Activated CD4-positive, alpha-beta T cell treated with anti-CD3 and anti-CD28 coated beads for 24 hours (primary cell): ENCODE measurements at places on chromosomes 7 and 10.

DNA sequence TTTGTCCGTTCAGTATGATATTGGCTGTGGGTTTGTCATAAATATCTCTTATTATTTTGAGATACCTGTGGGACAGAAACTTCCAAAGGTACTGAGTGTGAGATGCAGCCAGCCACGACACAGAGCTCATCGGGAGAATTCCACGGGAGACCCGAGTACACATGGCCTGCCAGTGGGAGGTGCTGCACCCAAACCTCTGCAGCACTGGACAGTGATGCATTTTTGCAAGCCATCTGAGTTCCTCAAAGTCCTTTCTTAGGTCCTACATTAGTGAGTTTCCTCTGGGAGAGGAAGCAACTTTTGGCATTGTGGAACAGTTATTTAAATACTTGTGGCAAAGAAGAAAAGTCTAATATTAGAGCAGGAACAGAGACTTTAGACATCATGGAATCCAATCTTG, 77.5 kb downstream of the ARID5B start:
- DNase-seq, result no peak

DNA sequence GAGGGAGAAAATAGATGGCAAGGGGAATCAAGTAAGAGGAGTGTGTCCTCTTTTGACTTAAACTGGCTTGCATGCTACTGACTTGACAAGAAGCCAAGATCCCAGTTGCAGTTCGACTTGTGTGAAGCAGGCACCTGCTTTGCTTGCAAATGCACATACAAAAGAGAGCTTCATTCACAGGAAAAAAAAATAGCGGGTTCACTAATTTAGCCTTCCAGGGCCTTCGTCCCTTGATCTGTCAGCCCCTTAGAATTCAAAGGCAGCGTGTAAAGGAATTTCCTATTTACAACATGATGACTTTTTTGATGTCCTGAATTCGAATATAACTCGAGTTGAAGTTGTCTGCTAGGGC, 192.1 kb downstream of the CELF2 start:
- no peak for DNase-seq

GRCh38 chr10:73586583-73586984, 4.6 kb downstream of the USP54 start:
- DNase-seq, result no peak

- DNase-seq, result no peak
Measured at GRCh38 chr7:17593819-17594419, 295.5 kb downstream of the AHR start.

- DNase-seq, result no peak
Measured at GRCh38 chr10:10985361-10985760, 32.3 kb upstream of the CELF2 start.

DNA sequence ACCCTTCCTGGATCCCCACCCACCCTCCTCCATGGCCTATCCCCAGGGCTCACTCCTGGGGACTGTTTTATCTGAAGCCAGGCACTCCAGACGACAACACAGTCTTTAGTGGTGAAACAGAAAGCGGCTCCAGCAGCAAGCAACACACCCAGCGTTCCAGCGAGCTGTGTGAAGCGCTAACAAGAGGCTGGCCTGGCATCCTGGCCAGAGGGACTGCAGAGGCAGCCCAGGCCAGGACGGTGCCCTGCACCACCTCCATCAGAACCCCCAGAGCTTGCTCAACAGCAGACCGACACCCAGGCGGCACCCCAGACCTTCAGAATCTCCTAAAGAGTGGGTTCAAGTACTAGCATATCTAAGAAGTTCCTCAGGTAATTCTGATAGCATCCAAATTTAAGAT, 2.0 kb upstream of the CPXM2 start:
- no peak for DNase-seq

DNA sequence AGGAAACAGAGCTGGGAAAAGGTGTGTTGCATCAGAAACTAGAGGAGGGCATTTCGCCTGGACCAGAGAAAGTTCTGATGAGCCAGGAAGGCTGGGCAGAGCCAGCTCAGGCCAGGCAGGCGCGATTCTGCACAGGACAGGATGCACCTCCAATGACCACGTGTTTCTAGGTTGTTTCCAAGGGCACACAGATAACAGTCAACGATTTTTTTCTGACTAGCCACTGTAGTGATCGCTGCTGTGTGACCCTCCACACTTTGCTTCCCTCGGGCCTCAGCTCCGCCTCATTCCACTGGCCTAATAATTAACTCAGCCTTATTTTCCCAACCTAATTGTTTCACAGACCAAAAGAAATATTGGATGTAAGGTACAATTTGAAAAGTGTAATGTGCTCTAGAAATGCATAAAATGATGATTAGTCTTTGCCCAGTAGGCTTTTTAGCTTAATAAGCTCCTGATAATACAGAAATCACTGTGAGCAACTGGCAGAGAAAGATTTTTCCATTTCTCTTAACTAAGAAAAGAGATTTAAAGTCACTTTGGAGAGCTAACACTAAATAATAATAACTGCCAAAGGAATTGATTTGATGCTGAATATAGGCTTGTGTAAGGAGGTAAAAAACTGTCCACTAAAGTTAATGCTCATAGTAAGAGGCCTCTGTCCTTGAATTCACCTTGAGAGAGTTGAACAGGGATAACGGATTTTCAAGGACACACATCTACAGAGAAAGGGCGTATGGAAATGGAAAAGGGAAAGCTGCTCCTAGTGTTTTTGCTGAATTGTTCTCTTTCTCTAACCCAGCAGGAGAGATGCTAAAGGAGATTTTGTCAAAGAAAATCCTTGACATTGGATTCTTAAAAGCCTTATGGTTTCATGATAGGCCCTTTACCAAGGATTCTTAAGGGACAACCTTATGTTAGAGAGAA, 291.0 kb upstream of the C7orf33 start:
- DNase-seq, result no peak
